ENCODE measurements at places on chromosomes 2 and 18. TPM values are rescaled to one million over a fixed set of nuclear protein-coding genes. Genes with fewer than 3 reads are reported as not detected.
A peak's percentile ranks its signal among the peaks of the same experiment; 100 is the strongest.

DNA sequence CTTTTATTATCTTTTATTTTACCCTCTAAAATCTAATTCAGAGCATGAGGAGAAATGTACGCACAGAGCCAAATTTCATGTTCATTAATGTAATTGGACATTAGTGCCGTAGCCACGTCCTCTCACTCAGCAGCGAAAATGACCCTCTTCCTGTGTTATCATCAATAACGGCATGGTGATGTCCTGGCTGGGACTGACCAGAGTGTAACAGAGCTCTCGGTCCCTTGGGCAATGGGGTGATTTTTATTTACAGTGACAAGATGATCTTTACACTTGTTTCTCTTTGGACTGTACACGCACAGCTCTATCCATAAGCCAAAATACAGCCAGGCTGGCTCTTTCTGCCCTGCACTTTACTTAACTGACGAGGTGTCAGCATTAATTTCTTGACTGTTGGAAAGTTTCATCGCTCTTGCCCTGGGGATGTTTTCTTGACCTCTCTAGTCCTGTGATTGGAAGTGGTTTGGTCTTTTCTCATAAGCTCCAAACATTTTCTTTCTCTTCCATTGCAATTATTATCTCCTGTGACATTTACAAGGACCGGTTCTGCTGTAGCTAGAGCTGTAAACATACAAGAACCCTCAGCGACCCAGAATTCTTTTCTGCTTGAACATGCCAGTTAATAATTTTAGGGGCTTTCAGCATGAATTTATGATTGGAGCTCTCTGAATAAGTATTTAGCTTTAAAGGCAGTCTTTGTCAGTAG lies 308.0 kb upstream of the PIK3C3 start:
- DNase-seq, result no peak

GRCh38 chr2:196148736-196149135 lies 22.6 kb downstream of the STK17B start:
- no peak for DNase-seq

- no peak for DNase-seq
These were observed 95.8 kb downstream of the PXDN start for GRCh38 chr2:1648241-1649102.

The ZNF892 gene
- polyA plus RNA-seq, result 7.1 TPM

The CAVIN2 gene
- 3.3 TPM for polyA plus RNA-seq

GRCh38 chr2:200431996-200432705 lies 77.7 kb downstream of the KCTD18 start:
- DNase-seq, result no peak

- no peak for DNase-seq
These were observed 364.3 kb downstream of the PLCL1 start for GRCh38 chr2:198168651-198169050.

GRCh38 chr2:172230889-172231401 lies 128.2 kb upstream of the DLX2 start:
- no peak for DNase-seq

DNA sequence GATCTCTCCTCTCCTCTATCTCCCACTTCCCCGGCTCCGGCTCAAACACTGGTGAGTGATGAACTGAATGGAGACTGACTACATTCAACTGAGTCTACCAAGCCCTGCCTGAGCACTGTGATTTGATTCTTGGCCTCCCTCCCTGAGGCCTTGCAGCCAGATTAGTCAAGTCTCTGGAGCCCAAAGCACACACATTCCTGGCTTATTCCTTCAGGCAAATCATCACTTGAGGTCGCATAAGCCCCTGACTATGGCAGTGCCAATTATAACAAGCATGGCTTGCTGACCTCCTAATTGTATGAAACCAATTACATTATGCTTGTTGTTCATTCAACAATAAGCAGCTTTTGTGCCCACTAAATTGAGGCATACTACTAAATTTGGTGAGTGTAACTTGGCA lies 34.6 kb downstream of the EFEMP1 start:
- no peak for DNase-seq

- DNase-seq, result no peak
These were observed 799 bp downstream of the CYTIP start for GRCh38 chr2:157443090-157443489.

The KIF5C gene
- polyA plus RNA-seq, result 57.0 TPM

The HOXD4 gene
- polyA plus RNA-seq, result 2.7 TPM

GRCh38 chr2:233992513-233993217 lies 57.8 kb upstream of the SPP2 start:
- no peak for DNase-seq

The GAL3ST2 gene
- 0.54 TPM for polyA plus RNA-seq

DNA sequence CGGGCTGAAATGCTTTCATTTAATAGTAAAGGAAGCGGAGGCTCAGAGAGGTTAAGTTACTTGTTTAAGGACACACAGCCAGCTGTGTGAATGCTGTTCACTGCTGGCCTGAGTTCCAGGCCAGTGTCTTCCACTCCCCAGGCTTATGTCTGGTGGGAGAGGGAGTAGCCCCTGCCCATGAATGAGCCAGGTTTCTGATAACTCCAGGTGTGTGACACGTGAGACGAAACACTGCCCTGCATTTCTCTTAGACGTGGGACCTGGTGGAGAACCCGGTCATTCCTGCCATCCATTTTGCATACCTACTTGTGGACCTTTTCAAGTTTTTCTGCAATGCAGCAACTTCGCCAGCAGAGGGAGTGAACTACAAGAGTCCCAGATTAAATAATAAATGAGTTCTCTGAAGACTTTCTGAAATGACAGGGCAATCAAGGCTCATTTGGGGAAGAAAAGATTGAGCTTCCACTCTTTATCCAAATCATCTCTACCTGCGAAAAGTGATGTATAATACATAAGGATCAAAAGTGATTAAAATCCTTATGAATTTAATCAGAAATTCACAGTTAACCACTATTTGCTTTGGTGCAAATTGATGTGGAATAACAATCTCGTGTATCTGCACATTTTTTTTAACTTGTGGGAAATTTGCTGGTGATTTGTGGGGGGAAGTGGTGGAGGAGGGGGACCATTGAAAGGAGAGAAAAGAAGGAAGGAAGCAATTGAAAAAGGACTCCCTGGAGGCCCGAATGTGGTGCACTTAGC lies 79.4 kb upstream of the ASB18 start:
- peak; percentile 81 for DNase-seq

DNA sequence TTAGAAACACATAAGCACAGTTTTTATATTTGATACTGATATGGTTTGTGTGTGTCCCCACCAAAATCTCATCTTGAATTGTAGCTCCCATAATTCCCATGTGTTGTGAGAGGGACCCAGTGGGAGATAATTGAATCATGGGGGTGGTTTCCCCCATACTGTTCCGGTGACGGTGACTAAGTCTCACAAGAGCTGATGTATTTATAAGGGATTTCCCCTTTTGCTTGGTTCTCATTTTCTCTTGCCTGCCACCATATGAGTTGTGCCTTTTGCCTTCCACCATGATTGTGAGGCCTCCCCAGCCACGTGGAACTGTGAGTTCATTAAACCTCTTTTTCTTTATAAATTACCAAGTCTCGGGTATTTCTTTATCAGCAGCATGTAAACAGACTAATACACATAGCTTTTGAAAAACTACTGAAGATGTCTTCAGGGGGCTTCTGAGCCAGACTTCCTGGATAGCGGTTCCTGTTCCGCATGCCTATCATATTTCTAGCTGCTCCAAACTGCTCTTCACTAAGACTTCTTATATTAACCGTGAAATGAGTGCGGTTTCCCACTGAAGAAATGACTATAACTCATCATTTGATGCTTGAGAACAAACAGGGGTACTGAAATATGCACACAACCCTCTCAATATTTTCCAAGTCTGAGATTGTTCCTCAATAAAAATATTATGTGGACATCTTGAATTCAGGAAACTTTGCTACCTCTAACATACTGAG lies 75.8 kb downstream of the SPHKAP start:
- no peak for DNase-seq

DNA sequence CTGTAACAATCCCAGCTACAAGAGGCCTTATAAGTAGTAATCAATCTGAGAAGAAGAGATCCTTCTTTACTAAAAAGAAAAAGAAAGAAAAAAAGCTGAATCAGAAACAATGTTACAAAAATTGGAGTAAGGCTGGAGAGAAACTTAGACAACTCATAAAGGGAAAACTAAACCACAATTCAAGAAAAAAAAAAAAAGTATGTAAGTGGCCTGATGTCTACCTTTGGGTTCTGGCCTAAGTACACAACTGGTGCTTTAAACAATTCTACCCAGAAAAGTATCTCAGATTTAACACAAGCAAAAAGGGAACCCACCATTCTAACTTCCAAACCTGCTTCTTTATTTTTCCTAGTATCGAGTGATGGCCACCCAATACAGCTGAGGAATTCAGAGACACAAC lies 45.3 kb downstream of the ZNF521 start:
- no peak for DNase-seq

- DNase-seq, result no peak
These were observed 97.4 kb upstream of the UPP2 start for GRCh38 chr2:158004126-158004764.

DNA sequence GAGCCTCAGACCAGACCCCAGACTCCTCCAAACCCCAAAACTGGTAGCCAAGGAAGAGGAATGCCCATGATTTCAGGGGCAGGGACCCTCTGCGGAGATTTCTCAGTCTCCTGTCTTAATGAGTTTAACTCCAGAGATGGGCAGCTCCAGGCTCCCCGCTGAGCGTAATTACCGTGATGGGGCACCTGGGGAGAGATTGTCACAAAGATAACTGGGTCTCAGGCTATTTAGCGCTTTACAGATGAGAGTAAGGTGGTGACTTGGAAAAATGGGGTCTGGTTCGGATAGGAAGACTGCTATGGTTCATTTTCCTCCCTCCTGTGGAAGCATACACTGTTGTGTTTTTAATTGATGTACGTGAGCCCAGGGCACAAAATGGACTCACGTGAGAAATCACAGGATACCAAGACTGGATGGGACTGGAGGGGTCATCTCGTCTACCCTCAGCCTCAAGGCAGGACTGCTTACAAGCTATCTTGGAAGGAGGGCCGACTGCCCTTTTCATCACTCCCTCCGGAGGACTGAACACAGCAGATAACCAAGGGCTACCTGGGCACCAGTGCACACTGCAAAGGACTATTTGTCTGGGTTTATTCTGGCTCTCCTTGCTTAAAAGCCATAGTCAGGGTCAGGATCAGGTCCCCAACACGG lies 427.8 kb downstream of the ZNF521 start:
- no peak for DNase-seq

GRCh38 chr2:20648206-20648605 lies 2.7 kb downstream of the HS1BP3 start:
- DNase-seq, result no peak

DNA sequence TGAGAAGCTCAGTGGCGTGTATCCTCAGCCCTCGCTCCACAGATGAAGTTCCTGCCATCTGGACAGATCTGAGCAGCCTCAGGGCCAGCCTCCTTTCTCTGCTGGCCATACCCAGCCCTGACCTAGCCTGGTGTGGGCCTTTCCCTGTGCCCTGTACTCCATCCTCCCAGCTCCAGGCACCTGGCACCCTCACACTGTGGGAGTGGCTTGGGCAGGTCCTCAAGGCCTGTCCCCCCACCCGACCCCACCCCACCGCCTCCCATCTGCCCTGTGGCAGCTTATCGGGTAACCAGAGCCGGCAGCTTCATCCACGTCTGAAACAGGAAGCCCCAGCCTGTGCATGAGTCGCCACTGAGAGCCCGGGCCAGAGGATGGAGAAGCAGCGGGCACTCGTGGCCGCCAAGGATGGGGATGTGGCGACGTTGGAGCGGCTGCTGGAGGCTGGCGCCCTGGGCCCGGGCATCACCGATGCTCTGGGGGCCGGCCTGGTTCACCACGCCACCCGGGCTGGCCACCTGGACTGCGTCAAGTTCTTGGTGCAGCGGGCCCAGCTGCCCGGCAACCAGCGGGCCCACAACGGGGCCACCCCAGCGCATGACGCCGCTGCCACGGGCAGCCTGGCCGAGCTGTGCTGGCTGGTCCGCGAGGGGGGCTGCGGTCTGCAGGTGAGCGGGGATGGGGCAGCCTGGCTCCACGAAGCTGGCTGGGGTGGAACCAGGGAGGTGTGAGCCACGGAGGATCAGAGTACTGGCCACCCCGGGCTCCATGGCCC lies at the start of gene ESPNL:
Gene ESPNL, plus strand, starts transcription at position 292 of the 772 bp plus-strand sequence. Its CDS starts 80 bp downstream, at position 372.
- DNase-seq, result peak; percentile 9

The ACMSD gene
- polyA plus RNA-seq, result 0.25 TPM

- no peak for DNase-seq
These were observed 23.3 kb downstream of the KLF7 start for GRCh38 chr2:207142461-207142860.
